ENCODE measurements at places on chromosomes 7 and 10.

DNA sequence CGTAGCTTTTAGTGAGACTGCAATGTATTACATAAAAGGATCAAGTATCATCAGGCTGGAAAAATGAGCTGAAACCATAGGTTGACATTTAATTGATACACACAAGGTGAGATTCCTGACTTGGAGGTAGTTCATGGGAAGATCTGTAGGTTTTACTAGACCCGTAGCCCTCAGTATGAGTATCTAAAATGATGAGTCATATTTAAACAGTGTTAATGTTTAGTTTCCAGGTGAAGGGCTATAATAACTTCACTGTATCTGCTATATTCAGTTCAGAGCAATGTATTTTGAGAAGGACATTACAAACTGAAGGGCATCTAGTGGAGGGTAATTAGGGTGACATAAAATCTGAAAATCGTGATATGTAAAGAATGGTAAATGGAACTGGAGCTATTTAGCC lies 35.0 kb downstream of the ENTPD1 start:
- no peak for DNase-seq

GRCh38 chr10:14569274-14570060 lies 205.2 kb downstream of the FAM107B start:
- no peak for DNase-seq

DNA sequence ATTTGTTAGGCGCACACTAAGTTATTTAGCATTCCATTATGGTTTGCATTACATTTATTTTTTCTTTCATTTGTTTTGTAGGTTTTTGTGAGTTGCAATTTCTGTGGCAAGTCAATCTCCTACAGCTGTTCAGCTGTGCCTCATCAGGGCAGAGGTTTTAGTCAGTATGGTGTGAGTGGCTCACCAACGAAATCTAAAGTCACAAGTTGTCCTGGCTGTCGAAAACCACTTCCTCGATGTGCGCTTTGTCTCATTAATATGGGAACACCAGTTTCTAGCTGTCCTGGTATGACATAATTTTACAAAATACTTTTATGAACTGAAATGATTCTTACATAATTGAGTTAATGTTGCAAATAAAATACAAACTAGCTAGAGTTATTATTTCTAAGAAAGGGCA lies 29.5 kb downstream of the MIOS start:
- DNase-seq: no peak

GRCh38 chr7:38211940-38212339 lies 33.9 kb downstream of the STARD3NL start:
- DNase-seq: no peak

DNA sequence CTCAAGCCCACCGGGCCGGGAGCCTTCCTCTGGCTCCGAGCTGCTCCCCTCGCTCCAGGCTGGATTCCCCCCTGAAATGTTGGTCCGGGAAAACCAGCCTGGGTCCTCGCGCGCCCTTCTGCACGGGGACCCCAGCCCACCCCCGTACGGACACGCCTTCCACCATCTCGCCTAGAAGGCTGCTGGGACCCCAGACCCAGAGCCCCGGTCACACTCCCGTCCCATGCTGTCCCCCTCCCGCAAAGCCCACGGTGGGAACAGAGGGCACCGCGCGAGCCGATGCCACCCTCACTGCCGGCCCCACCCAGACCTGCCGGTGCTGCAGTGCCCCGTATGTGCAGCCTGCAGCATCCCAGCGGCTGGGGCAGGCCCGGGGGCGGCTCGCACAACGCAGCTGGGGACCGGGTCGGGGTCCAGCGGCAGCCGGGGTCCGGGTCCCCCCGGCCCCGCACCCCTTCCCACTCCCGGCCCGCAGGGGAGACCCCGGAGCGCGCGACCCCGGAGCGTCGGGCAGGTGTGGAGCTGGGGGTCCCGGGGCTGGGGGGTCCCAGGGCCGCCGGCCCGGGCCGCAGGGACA lies 871 bp downstream of the SPOCK2 start:
- DNase-seq: no peak

DNA sequence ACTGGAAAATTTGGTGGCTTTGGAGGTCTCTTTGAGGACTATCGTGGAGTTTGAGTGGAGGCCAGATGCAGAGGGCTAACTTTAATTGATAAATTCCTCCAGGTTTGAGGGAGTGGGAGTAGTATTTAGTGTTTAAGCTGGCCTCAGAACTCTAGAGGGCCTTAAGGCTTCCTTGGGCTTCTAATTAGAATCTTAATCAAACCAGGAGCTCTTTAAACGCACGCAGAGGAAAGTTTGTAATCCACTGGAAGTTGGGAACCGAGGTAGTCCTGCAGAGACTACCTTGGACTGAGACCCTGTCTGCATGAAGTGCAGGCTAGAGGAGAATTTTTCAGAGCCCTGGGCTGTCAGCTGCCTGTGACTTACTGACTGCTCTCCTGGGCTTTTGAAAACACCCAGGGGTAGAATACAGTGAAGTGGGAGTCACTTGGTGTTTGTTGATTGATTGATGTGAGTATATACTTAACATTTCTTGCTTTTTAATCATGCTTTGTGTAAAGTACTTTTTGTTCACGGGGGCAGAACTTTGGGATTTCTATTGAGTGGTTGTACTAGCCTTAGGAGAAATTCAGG lies 5.9 kb downstream of the SPAG6 start:
- no peak for DNase-seq

DNA sequence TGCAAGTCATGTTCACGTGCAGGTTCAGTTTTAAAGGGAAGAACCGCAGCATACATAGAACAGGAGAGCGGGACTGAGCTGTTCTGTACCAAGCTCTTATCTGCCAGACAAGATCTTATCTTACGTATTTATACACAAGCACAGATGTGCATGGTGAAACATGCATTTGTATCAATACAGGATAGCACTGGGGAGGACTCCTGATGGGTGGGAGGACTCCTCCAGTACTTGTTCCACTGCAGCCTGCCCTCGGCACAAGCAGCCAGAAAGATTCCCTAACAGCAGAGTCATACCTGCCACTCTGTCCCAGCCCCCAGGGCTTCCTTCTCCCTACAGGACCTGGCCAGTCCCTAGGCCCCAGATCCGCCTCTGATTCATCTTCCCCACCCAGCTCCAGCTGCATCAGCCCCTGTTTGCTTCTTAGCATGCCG lies 13.2 kb upstream of the PRKCQ start:
- no peak for DNase-seq

DNA sequence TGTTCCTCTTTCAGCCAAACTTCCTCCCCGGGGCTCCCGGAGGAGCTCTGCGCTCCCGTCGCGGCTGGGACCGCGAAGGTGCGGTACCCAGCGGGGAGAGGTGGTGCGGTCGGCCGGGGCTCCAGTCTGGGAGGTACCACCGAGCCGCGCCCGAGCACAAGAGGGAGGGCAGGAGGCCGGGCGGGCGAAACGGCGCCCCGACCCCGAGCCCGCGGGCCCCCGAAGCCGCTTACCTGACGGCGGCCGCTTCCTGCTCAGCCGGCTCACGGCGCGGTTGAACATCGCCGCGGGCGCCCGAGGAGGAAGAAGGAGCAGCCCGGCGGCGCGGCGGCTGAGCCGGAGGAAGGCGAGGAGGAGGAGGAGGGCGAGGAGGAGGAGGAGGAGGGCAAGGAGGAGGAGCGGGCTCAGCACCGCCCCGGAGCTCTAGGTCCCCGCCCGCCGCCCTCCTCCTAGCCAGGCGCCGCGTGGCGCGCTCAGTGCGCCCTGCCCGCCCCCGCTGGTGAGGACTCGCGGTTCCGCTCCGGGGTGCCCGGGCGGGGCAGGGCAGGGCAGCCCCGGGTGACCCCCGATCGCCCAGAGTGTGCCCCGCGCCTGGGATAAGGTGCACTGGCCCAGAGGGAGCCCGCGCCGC lies at the start of gene RGS10:
Gene RGS10 (minus strand): TSS at position 363 of the 631 bp plus-strand sequence. CDS start 81 bp downstream, at position 282.
- DNase-seq: peak; percentile 18

DNA sequence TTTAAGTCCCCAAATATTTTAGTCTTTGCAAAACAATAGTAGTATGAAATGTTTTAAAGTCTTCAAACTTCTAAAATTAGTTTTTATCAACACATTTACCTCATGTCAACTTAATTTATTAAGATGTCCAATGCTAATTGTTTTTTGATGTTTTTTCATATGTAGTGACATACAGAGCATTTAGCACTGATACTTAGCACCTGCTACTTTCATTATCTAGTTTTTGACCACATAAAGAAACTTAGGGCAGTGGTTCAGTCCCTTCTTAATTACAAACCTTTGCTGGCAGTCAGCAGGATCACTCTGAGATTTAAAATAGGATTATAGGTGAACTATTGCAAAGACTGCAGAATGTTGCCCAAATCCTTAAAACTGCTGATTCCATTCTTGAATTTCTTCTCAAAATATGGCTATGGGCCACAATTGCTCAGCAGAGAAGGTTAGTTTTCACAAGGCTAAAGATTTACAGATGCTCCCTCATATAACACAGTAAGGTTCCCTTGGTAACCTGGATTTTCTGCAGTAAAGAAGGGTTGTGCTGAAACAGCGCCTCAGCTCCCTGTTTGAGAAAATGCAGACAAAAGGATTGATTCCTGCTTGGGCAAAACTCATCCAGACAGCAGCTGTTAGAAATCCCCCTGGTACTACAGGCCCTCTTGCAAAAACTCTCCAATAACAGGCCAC lies 3.4 kb downstream of the GPR85 start:
- no peak for DNase-seq

GRCh38 chr10:70295926-70296325 lies 12.1 kb upstream of the NPFFR1 start:
- DNase-seq: no peak

- DNase-seq: no peak
Observed at GRCh38 chr10:102675011-102675665, 30.9 kb downstream of the TRIM8 start.

GRCh38 chr10:72235544-72236279 lies 19.6 kb upstream of the ASCC1 start:
- no peak for DNase-seq

GRCh38 chr7:101428093-101428866 lies 65.6 kb downstream of the COL26A1 start:
- no peak for DNase-seq

- DNase-seq: peak; percentile 22
Observed at GRCh38 chr7:91941450-91941849, 788 bp downstream of the AKAP9 start.

GRCh38 chr7:23016345-23017253 lies 2.7 kb upstream of the HYCC1 start:
- DNase-seq: no peak

GRCh38 chr7:35356495-35356894 lies 102.6 kb upstream of the TBX20 start:
- DNase-seq: no peak
